ENCODE measurements at places on chromosomes 5 and 9.

DNA sequence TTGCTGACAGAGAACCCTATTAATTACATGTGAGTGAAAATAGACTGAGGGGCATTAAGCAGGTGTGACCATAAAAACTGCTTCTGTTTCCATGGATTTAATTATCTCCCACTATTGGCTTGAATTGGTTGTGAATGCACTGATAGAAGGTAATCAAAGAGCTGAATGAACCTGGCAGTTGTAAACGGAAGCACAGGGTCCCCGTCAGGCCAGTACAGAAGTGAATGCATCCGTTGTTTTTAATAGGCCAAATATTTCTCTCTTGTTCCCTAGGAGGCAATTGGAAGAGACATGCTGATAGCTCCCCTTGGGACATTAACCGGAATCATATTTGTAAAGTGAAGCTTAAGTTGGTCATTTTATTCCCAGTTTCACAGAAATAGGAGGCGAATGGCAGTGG is 147.0 kb downstream of the CAVIN4 start:
- no peak for DNase-seq

GRCh38 chr5:102077920-102078319 is 218.2 kb downstream of the SLCO4C1 start:
- DNase-seq: no peak

GRCh38 chr9:137580209-137580953 is 1.7 kb upstream of the DPH7 start:
- DNase-seq: no peak

DNA sequence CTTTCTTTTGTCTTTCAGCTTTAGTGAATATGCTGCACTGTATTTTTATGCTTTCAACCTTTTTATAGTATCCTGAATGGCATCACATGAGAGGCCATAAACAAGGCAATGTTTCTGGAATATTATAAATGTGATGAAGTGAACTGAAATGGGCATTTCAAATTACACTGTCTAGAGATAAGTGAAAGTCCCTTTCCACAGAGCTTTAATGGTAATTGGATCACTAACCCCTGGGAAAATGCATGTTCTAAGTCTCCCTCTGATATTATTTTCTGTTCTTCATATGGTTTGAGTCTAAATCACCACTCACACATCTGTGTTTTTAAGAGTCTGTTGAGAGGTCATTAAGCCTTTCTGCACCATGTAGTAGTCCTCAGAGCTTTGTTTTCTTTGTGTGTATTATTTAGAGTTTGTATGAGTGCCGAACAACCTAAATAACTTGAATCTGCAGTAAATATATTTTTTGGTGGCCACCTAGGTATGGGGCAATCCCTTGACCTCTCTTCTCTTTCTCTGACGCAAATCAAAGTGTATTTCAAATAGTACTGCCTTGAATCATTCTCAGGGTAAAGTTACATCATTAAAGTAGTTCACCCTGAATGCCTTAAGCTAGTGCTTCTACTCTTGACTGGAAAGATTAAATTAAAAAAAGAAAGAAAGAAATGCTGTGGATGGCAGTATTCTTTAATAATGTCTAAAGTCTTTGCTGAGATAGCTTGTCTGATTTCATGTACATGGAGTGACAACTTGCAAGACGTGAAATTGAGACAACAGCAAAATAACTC is 1931.0 kb upstream of the CDH6 start:
- no peak for DNase-seq

DNA sequence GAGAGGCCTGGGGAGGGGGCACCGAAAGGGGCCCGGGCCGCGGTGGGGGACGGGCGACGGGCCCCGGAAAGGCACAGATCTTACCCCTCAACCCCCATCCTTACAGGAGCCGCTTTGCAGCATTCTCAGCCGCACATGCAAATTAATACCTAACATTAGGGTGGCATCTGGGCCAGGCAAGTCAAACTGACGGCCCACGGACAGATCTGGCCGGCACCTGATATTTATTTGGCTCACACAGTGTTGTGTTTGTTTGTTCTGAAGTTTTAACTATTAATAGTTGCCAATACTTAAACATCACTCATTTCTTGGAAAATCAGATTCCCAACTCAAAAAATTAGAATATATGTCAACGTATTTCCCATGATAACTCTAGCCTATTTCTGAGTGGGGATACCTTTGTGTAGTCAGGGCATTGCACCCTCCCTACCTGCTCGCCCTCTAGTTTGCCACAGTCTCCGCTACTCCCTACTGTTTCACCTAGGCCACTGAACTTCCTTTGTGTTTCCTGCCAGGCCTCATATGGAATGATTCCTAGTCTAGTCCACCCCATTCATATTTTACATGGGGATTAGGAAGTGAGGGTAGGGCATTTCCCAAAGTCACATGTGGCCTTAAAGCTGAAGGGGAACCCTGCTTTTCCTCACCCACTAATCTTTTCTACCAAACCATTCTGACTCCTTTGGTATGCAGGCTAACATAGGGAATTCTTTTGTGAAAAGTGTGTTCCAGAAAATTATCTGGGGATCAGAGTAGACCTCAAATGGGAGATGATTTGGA is 71.9 kb upstream of the LARP1 start:
- DNase-seq: no peak

DNA sequence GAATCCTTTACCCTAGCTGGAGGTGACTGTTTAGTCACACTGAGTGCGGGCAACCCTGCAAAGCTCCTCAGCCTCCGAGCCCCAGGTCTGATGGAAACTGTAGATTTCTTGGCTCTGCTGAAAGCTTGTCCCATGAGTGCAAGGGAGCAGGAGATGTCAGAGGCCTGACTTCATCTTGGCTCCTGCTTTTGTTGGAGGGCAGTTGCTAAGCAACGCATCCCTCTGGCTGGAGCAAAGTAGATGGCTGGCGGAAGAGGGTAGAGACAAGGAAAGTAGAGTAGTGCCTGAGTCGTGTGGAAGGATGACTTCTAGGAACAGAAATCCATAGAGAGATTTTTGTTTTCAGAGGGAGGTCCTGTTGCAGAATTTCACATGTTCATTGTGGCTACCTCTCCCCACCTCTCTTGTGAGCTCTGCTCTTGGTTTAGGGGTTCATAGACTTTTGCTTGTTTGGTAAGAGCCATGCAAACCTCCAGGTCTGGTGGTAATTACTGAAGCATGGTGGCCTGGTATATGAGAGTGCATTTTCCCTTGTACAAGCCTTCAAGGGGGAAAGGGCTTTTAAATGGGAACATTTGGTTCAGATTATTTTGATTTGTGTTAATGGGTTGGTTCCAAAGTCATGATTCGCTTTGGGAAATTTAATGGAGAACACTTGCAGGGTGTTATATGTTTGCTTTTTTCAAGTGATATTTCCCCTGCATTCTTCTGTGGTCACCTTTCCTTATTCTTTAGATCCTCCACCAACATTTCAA is 71.5 kb downstream of the ARHGAP26 start:
- DNase-seq: no peak

DNA sequence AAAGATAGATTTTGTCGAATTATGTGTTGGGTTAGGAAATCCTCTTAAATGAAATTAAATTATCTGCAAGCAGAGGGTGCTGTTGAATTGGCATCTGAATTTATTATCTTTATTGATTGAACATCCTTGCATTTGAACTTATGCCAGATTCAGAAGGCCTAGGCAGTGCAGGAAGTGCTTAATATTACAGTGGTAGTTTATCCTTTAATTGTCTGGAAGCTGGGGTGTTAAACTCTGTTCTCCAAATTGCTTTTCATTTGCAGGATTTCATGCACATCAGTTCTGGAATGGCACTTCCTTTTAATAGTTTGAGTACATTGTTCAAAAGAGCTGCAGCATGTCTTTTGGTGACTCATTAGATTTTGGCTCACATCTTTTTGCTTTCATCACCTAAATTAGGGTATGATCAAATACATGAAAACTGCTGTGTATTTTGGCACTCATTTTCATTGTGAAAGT is 186.3 kb downstream of the KDM4C start:
- DNase-seq: no peak

DNA sequence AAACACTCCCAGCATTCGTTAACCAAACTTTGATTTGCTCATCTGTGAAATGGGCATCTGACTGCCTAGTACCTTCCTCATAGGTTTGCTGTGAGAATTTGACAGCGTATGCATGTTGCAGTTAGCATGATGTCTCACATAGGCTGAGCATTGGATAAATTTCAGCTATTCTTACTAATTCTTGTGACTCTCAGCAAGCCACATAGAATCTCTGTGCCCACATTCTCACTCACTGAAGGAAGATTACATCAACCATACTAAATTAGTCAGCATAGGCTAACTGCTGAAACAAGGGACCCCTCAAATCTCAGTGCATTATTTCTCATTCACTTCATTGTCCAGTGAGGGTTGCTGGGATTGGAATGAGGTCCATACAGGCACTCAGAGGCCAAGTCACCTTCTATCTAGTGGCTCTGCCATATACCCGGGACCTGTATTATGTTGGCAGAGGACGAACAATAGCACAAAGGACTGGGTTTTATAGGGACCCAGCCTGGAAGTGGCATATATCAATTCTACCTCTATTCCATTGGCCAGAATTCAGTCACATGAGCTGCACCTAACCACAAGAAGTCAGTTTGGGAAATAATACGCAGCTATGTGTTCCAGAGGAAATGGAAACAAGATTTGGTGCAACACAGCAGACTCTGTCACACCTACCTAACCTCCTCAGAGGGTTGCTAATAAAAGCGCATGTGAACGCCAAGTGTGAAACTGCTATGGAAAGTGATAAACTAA is 4.2 kb upstream of the PTGER4 start:
- no peak for DNase-seq
